AG09319 (cell line): ENCODE measurements at places on chromosomes 2 and 18.
A peak's percentile ranks its signal among the peaks of the same experiment; 100 is the strongest.

DNA sequence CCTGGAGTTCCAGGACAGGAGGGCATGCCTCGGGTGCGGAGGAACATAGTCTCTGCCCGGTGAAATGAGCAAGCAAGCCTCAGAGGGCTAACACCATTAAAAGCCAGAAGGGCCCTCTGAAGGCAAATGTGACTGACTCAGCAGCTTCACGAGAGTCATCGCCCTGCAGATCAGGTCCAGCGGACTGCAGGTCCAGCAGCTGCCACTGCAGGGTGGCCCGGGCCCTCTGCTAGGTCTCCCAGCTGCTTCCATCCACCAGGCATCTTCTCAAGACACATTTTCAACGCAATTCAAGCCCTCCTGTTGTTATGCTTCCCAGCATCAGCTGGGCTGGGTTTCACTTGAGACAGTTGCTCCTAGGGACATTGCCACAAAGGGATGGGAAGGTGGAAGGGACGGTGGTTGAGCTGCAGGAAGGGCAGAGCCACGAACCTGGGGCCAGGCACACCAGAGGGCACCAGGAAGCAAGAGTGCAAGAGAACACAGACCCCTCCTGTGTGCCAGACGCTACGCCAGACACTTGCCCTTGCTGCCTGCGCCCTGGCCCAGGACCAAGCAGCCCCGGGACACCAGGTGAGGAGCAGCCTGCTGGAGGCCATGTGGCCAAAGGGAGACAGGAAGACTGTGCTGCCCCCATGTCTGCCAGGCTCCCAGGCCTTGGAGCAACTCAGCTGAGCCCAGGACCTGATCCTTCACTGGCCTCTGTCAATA, 173.0 kb downstream of the HDAC4 start:
- no peak for DNase-seq

GRCh38 chr2:79223539-79223938, 64.0 kb upstream of the REG3A start:
- DNase-seq, result no peak

GRCh38 chr2:68293755-68294154, 26.0 kb downstream of the CNRIP1 start:
- no peak for DNase-seq

GRCh38 chr18:35387152-35387571, 10.0 kb upstream of the ZNF396 start:
- DNase-seq, result no peak

DNA sequence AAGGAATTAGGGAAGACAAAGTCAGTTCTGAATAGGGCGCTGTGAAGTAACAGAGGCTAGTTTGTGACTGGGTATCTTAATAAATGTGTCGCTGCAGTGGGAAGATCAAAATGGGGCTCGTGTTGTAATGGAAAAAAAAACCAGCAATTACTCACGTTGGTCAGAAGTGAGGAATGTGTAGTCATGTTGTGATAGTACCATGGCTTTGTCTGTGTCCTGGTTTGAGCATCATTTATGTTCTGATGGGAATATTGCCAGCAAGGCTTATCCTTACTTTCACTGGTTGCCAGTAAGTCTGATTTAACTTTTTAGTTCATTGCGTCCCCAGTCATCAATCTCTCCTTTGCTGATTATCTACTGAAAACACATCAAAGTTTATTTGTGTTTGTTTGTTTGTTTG, 467.6 kb downstream of the NYAP2 start:
- DNase-seq, result no peak

DNA sequence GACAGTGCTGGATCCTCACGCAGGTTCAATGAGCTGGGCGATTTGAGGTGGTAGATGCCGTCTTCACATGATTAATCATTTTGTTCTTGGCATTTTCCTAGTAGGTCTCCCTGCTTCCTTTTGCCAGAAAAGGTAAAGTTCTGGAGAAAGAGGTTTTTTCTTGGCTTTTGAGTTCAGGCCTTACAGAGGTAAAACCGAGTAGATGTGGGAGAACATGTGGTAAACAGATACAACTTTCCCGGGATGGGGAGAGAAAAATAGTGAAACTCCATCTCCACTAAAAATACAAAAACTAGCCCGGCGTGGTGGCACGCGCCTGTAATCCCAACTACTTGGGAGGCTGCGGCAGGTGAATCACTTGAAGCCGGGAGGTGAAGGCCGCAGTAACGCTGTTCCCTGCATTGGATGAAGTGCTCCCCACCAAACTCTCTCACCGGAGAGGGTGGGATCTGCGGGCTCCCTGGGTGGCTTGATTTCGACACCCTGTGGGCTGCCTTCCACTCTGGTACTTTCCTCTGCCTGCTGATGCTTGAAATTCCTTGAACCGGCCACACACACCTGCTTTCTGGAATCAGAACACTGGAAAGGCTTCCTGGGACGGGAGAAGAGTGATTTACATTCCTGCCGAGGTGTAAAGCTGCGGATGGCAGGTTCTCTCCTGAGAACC, 88.8 kb downstream of the ACTR3 start:
- DNase-seq, result no peak

DNA sequence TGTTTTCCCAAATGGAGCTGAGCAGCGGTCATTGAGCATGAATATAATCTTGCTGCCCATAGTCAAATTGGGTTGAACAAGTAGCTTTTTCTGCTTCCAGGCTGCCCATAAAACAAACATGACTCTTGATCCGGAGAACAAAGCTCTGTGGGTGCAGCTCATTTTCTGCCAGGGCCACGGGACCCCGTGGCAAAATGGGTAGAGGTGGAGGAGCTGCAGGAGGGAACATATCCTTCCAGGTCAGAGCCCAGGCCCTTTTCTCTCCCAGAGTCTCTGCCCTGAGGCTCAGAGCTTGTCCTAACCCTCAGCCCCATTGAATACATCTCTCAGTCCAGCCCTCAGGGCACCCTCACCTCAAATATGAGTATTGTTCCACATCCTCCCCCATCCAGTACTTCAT, 151.6 kb upstream of the TWIST2 start:
- DNase-seq, result no peak

- no peak for DNase-seq
These were observed 97.0 kb downstream of the XRCC5 start for GRCh38 chr2:216206041-216206703.

- DNase-seq, result no peak
These were observed 53.7 kb downstream of the TRIB2 start for GRCh38 chr2:12770300-12770968.

DNA sequence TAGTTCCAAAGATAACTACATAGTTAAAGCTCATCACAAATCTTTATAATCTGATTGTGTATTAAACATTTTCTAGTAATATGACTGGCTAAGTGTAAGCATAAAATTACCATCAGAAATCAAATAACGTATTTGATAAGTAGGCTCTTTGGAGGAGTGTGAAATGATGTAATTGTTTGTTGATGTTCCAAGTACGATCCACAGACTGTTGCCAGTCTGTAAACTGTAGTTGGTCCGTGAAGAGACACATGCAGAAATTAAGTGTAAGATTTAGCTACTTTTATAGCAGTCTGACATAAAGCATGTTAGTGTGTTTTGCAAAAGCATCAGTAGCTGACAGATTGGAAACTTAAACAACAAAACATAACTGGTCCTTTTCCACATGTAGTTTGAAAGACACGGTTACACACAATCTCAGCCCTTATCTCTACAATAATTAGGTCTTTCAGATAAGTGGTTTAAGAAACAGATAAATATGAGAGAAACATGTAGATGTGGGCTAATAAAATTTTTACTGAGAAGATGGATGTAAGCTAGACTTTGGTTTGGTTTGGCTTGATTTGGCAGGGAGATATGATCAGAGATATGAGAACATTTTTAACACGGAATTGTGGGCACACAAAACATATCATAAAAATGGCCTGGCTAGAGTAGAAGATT, 115.0 kb upstream of the EPB41L5 start:
- no peak for DNase-seq

- no peak for DNase-seq
These were observed 139.9 kb downstream of the LRRC30 start for GRCh38 chr18:7370802-7371201.

DNA sequence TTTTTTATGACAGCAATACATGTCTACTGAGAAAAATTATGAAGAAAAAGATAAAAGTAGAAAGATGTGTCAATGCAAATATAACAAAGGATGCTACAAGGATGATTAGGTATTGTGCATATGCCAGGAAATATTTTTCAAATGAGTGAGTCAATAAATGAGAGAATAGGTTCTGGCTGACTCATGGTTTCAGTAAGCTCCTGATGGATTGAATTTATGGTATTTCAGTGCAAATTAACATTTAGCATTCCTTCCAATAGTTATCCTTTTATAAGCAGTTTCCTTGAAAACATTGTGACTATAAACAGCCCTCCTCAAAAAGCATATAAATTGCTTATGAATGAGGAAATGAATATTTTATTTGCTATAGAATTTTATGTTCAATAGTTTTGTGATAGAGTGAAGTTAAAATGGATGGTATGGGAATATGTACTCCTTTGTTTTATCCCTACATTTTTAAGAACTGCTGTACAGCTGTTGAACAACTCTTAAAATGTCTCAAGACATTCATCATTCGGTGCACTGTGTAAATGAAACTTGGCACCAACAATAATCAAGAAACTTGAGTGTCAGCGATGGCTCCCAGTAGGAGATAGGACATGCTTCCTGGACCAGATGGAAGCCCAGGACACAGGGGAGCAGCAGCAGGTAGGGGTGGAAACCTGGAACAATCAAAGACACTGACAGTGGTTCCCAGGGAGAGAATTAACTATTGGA, 144.7 kb downstream of the PMAIP1 start:
- peak; percentile 24 for DNase-seq

DNA sequence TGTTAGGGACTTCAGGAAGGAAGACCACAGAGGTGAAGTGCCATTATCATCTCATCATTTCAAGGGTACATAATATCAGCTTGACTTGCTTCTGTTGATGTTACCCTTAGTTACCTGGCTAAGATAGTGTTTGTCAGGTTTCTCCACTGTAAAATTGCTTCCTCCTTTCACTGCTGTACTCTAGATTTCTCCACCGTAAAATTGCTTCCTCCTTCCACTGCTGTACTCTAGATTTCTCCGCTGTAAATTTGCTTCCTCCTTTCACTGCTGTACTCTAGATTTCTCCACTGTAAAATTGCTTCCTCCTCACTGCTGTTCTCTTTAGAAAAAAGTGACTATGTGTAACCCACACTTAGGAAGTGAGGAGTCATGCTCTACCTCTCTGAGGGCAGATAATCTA, 1460.3 kb downstream of the SUCLG1 start:
- DNase-seq, result no peak

DNA sequence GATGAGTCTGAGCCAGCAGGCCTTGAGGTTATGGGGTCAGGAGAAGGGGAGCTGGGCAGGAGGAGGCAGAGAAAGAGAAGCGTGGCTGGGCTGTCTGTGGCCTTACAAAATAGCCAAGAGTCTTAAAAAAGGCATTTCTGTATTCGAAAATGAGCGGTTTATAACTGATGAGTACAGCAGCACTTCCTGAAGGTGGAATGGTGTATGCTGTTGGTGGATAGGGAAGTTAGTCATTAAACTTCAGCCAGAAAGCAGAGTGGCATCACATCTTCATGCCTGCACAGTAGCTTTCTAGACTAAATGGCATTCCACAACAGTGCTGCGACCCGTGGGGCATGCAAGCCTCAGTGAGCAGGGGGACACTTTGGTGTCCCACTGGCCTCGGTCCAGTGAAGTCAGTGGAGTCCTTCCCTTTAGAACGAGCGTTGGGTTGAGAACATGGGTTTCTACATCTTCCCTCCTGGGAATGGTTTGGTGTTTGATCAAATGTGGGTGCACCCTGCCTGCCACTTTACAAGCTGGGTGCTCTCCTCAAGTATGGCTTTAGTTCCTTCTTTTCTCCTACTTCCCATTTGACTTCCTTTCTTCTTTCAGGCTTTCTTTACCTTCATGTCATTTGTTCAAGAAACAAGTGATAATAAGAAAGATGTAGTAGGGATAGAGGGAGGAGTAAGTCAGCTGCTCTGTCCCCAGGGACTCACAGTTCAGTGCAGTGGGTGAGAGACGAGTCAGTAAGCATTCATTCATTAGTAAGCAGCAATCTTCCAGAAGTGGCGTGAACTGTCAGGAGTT, 96.3 kb downstream of the ARMC9 start:
- DNase-seq, result no peak

GRCh38 chr2:109017017-109017416, 28.0 kb upstream of the EDAR start:
- no peak for DNase-seq

- DNase-seq, result no peak
These were observed 13.7 kb downstream of the NGEF start for GRCh38 chr2:232999354-232999753.

- no peak for DNase-seq
These were observed 85.5 kb upstream of the GPC1 start for GRCh38 chr2:240350006-240350355.
